B cell (primary cell): ENCODE measurements at places on chromosomes 16 and 17.

DNA sequence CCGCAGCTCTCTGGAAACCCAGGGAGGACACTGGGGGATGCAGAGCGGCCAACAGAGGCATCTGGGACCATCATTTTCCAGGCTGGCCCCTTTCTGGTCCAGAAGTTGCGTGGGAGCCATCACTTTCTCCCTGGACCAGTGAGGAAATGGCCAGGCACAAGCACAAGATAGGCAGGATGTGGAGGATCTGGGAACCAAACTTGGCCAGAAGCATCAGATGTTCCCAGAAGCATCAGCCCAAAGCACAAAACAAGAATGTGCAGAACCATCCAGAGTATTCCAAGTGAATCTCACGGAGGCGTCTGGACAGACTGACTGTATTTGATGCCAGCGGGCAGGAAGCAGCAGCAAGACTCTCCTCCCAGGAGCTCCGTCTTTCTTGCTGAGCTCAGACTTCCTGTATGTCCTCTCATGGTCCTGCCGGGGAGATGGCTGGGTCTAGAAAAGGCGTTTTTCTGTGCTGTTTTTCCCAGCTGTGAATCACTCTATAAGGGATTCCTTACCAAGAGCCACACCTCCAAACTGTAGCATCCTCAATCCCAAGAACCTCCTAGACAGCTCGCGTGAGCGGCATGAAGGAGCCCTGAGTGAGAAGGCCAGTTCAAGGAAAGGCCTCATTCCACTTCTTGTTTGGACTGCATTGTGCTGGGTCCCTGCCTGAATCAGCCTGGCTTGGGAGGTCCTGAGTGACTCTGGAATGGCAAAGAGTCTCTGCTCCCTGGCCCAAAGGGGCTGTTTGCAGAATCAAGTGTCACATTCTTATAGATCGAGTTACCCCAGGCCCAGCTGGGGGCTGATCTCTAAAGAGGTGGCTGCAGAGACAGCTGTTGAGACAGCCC is 49.5 kb upstream of the MTSS2 start:
- no peak for DNase-seq

GRCh38 chr16:87562201-87562600 is 40.1 kb upstream of the JPH3 start:
- no peak for DNase-seq

DNA sequence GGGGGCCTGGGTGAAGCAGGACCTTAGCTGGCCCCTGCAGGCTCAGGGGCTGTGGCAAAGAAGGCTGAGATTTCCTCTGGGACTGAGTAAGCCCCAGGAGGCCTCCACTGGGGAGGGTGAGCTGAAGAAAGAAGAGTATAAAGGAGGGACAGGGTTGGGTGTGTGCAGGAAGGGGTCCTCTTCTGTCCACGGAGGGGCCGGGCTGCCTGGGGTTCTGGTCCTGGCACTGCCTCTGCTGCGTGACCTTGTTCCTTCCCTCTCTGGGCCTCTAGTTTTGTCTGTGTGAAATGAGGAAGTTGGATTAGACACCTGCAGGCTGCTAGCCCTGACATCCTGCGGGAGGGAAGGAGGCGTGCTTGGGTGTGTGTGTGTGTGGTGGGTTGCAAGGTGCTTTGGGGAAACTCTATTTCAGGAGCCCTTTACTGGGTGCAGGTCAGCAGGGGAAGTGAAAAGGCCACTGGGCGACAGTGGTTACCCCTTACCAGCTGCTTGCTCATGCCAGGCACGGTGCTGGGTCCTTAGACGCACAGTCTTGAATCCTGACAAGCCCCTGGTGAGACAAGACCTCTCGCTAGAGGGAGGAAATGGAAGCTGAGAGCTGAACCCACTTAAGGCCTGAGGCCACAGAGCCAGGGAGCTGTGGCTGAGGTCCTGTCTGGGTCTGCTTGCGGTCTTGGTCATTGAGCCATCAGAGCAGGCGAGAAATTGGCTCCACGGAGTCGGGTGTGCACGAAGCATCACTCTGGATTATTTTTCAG is 60.7 kb downstream of the OR1D5 start:
- DNase-seq: peak; percentile 89

DNA sequence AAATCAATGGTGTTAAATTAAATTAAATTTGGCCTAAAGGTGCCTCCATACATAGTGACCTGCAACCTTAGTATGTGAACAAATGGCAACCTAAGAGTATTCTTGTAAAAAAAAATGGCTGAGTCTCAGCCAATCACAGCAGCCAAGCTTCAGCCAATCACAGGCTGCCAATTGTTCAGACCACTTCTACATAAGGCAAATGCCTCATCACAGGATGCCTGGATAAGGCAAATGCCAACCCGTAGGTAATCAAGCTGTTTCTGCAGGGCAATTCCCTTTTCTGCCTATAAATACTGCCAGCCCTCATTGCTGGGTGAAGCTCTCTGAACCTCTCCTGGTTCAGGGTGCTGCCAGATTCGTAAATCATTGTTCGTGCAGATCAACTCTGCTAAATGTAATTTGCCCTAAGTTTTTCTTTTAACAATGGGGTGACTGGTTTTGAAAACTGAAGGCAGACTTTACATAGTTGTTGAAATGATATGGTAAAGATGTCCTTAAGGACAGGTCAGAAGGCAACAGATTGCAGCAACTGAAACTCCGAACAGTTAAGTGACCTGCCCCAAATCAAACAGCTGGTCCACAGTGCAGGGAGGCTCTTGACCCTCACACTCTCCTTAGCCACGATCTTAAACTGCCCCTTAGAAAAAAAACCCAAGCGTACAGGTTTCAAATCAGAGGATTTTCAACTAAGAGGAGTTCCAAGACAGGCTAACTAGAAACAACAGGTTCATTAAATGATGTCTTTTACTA is 50.3 kb downstream of the N4BP1 start:
- DNase-seq: no peak

DNA sequence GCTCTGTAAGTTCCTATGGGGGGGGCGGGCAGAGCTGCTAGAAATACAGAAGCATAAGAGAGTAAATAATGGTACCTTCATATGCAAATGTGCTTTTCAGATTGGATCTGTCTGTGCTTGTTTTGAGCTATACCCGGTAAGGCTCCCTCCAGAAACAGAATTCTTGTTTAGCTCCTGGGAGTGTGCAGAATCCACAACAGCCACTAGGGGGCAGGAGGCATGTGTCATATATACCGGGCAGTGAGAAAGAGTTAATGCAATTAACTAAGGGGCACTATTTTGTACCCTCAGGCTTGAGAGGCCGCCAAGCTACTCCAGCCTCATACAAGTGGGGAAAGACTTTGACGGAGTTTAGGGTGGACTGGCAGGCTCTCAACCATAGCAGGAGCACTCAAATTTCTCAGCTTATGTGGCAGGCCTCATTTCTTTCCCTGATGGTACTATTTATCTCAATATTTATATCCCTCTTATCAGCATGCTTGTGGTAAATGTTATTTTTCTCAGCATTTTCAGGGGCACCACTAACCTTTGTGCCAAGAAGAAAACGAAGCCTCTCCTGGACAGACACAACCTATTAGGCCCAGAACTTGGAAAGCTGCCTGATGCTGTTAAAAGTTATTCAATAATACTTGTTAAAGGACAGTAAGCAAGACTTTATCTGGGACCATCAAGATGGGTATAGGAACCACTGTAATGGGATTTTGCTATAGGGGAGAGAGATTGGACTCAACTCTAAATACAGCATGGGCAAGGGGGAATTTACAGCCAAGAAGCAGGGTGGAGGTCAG is 10.7 kb upstream of the CENPV start:
- peak; percentile 81 for DNase-seq

DNA sequence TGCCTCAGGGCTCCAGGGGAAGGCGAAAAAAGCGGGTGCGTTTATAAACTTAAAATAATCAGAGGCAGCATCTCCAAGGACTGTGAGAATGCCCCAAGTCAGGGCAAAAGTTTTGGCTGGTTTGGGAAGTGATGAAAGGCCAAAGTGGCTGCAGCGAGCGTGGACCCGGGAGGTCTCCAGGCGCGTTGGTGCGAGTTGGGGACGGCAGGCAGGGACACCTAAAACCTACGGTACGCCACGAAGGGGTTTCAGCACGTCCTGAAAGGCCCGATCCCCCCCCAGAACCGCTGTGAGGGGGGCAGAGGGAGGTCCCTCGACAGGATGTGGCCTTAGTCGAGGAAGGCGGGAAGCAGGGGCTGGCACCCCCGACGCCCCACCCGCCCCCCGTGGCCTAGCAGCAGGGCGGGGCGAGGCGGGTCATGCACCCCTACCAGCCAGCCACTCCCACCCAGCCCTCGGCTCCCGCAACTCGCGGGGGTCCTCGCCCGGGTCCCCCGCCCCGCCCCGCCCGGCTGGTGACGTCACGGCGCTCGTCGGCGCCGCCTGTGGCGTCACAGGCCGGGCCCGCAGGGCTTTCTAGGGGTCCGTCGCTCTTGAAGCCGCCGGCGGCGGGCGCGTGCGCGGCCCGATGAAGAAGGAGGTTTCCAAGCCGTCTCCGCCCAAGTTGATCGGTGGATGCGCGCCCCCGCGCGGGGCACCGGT is at the start of gene MYCBPAP:
Gene MYCBPAP (plus strand): TSS at position 569 of the 702 bp plus-strand sequence. CDS start 236 bp downstream, outside the sequence.
- DNase-seq: peak; percentile 85

DNA sequence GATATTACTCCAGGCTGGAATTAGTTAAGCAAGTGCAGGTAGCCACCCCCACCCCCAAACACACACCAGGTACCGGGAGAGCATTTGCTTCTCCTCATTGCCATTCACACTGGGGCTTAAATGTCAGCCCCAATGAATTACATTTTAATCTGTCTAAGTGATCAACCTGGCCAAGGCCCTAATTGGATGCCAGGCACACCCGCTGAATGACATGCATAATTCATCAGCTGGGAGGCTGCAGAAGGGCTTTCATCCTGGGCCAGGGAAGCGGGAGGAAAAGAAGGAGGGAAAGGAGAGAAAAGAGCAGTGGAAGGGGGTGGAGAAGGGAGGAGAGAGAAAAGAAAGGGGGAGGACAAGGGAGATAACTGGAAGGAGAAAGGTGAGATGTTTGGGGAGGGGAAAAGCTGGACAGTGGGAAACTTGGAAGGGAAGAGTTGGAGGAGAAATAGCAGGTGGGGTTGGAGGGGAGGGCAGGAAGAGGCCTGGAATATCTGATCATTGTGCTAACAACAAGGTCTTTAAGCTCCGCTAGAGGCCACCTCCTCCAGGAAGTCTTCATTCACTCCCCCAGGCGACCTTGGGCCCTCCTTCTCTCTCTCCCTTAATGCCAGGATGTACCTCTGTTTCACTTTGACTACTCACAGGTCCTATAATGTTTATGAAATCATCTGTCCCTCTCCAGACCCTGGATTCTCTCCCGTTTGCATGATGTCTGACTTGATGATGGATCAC is 40.1 kb upstream of the CES5A start:
- DNase-seq: no peak

DNA sequence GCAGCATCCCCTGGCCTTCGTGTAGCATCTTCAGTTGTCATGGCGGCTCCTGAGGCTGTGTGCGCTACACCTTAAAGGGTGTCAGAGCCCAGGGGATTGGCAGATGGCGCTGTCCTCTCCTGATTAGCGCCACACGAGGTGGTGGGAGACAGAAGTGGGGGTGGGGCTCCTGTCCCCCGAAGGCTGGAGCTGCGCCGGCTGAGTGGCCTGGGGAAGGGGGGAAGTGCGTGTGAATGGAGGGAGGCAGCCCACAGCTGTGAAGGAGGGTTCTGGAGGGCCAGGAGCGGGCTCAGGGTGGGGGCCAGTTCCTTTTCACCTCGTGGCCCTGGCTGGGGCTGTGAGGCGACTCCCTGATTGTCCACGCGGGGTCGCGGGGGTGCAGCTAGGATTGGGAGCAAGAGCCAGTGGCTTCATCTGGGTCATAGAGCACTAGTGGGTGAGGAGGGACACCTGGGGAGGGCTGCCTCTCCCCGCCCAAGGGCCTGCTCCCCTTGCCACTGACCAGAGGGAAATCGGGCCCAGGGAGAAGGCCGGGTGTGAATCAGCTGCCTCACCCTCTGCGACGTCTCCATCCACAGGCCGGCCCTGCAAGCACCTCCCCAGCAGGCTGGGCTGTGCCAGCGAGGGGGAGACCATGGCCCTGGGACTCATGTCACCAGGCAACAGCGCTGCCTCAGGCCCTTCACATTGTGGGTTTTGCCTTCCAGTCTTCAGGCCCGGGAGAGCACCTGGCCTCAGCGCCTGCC is 14.1 kb downstream of the BAHCC1 start:
- DNase-seq: no peak

- DNase-seq: no peak
These were observed 18.0 kb upstream of the MON1B start for GRCh38 chr16:77172951-77173350.

- no peak for DNase-seq
These were observed 3.8 kb downstream of the EMP2 start for GRCh38 chr16:10576390-10577304.

GRCh38 chr17:82893779-82894178 is 54.0 kb upstream of the ZNF750 start:
- peak; percentile 38 for DNase-seq

DNA sequence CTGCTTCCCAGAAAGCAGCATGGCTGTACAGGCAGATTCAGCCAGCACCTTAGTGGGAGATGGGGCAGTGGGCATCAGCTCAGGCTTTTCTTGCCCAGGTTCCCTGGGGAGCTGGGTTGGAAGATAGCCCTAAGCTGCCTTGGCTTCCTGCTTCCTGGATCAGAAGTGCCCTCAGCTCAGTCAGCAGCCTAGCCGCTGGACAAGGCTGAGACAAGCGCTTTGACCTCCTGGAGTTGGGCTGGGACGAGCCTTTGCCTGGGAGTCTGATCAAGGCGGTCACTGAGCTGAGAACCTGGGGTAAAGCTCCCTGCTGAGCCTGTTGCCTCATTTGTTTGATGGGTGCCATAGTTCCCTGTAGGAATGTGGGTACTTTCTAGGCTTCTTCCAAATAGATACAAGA is 190.0 kb downstream of the RAB11FIP4 start:
- DNase-seq: no peak

DNA sequence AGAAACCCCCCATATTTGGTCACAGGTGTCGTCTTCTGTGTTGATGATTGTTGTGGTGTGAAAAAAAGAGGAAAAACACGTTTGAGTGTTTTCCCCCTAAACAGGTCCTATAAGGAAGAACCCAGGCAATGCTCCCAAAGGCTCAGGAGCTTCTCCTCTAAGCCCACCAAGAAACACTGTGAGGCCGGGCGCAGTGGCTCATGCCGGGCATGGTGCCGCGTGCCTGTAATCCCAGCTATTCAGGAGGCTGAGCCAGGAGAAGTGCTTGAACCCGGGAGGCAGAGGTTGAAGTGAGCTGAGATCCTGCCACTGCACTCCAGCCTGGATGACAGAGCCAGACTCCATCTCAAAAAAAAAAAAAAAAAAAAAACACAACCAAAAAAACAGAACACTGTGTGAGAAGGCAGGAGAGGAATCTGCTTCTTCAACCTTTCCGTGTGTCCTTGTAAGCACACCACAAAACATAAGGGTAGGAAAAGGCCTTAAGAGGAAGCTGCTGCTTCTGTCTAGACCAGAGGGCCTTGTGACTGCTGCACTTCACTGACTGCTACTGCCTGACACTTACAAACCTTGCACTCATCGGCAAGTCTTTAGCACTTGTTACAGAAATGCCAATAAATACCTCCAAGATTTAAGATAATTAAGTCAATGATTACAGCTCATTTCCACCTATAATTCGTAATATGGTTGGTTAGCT is 9.3 kb downstream of the JPT1 start:
- DNase-seq: no peak
